ENCODE measurements at places on chromosomes 12 and 14.

DNA sequence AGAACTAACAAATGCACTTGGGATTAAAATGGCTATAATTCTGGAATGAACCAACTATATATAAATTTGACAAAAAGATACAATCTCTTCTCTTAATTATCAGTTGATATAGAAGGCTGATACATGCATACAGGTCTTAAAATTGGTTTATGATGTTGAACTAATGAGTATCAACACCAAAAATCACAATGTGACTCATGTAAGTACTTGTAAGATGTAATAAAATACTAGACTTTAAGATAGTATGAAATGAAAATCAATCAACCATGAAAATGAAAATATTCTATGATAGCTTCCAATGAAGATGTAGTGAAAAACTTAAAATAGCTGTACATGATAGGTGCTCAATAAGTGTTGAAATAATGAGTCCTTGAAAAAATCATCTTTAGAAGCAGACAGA, 116.6 kb upstream of the SOX5 start:
- DNase-seq, result no peak

- DNase-seq, result no peak
These were observed 91.3 kb downstream of the KCNA5 start for GRCh38 chr12:5134861-5135525.

GRCh38 chr12:24895612-24896011, 53.3 kb downstream of the BCAT1 start:
- no peak for DNase-seq

- no peak for DNase-seq
These were observed 1069.1 kb downstream of the SLC6A15 start for GRCh38 chr12:83843541-83843940.

DNA sequence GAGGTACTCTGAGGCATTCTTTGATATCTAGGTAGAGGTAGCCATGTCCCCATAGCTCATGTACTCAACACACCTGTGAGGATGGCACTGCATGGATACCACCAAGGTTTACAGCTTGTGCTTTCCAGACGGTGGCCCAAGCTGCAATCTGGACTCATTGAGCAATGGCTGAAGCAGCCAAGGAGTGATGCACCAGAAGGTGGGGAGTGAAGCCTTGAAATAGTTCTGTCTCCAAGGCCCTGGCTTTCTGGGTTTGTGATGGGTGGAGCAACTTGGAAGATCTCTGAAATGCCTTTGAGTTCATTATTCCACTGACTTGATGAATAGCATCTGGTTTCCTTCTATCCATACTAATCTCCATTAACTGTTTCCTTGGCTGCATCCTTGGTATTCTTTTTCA, 290.0 kb upstream of the NOVA1 start:
- DNase-seq, result no peak

GRCh38 chr12:18429366-18429765, 168.0 kb downstream of the PIK3C2G start:
- no peak for DNase-seq

GRCh38 chr12:28770322-28770721, 378.8 kb upstream of the FAR2 start:
- DNase-seq, result no peak

- peak; percentile 8 for DNase-seq
These were observed 106.2 kb upstream of the MAX start for GRCh38 chr14:65208548-65208947.

- DNase-seq, result no peak
These were observed 77.8 kb upstream of the BTG1 start for GRCh38 chr12:92223481-92223880.

DNA sequence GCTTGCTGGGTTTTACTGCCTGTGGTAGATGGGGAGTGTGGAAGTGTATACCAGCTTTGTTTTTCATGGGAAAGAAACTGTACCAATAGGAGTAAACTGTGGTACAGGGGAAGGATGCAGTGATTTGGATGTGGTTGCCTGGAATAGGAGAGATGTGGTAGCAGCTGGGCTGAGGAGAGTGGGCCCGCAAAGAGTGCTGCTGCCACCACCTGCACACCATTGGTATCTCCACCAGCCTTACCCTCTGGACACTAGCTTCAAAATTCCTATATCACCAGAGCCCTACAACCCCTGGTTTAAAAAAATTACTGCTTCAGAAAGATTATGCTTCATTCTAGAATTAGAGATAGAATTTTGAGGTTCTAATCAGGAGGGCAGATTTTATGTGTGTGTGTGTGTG, 53.6 kb downstream of the AKAP6 start:
- DNase-seq, result peak; percentile 32

DNA sequence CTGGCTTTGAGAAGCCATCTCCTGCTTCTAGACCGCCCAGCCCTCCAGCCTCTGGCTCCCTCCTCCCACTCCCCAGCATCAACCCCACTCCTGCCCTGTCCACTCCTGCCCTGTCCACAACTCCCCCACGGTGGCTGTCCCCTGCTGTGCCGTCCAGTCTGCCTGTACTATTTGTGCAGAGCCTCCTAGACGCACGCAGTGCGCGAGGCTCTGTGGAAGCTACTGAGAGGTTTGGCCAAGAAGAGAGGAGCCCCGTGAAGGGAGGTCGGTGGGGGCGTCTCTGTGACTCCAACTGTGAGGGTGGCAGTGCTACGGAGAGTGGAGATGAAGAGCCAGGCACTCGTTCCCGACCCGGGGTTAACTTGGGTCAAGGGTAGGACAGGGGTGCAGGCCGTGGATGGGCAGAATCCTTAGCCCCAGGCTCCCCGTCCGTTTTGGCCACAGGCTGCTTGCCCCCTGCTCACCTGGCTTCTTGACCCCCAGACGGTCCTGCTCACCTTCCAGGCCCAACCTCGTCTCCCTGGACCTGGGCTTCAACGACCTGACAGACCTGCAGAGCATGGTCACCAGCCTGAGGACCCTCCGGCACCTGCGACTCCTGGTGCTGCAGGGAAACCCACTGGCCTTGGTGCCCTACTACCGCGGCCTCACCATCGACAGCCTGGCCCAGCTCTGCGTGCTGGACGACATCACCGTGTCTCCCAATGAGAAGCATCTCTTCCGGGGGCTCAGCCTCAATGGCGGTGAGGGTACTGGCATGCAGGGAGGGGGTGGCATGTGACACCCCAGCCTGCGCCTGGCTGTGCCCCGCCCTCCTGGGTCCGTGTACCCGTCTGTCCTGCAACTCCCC, 6.9 kb downstream of the LRRC43 start:
- no peak for DNase-seq

- DNase-seq, result no peak
These were observed 5.9 kb downstream of the DGLUCY start for GRCh38 chr14:91119556-91120311.

- DNase-seq, result no peak
These were observed 3.9 kb upstream of the GALNT9 start for GRCh38 chr12:132333273-132333672.

DNA sequence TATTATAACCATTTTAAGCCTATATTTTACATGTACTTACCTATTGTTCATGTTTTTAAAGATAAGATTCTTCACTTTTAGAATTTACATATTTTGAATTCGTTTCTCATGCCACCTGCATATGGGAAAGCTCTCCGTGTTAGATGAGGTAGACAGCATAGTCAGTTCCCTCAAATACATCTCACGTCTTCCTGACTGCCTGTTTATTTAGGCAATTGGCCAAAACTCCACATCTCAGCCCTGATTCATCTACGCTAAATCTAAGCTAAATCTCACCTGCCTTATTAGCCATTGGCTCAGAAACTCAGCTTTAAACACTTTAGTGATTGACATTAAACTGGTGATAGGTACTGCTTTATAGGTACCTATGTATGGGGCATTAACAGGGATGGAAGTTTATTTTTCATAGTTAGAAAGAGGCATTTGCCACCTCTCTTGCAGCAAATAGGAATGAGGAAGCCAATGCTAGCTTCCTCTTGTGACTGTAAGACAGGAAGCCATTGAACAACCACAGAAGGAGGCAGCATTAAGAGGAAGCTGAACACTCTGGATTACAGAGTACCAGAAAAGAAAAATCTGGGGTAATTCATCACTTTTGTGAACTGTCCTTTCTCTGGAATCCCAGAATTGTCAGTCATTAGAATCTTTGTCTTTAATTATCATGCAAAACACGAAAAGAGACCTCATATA, 111.9 kb downstream of the LRFN5 start:
- DNase-seq, result no peak

GRCh38 chr12:132176920-132177551, 32.8 kb downstream of the NOC4L start:
- no peak for DNase-seq

DNA sequence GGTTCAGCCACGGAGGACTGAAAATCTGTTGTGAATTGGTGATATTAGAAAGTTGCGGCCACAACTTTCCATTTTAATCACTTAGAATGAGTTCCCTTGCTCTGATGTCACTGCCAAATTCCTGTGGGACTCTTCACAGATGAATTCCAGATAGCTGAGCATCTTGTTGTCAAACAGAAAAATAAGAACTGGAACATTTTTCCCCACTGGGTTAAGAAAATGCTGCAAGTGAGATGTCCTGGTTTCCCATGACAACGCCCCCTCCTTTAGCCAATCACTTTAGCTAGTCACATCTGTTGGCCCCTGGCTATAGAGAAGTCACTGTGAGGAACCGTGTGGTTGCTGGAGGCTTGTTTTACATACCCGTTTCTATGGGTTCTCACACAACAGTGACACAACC, 135.9 kb downstream of the KTN1 start:
- DNase-seq, result no peak

- peak; percentile 59 for DNase-seq
These were observed 17.4 kb upstream of the CACNA2D4 start for GRCh38 chr12:1935700-1936378.

GRCh38 chr12:47793015-47793681, 20.1 kb downstream of the SLC48A1 start:
- DNase-seq, result no peak

DNA sequence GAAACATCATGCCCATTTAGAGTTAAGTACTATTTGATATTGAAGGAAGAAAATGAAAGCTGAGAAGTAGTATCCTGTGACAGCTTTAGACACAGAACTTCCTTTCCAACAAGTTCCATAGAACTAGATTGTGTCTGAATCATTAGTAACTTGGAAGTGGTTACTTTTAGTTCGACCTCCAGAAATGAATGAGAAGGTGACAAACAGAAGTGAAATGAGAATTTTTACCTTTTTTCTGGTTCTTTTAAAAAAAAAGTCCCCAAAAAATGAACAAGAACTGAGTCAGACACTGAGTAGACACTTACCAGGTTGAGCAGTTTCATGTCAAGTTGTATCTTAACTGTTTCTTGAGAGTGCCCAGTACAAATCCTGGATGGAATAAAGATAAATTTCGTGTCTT, 3.0 kb downstream of the ATP6V0A2 start:
- DNase-seq, result no peak

- no peak for DNase-seq
These were observed 447.0 kb downstream of the SLC16A7 start for GRCh38 chr12:60042835-60043234.

DNA sequence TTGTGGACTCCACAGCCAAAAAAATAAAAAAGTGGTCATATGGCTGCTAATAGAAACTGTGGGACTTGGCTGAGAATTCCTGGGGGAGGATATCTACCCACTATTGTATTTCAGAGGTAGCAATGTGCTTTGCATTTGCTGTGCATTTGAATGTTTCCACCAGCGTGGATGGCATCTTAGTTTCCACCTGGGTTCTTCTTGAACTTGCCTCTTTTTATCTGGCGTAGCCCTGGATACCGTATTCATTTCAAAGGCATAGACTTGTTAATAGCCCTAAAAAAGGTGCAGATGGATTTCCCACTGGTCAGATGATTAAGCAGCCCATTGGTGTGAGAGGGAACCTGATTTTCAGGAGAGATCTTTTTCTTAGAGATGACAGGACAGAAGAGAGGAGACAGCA, 1.9 kb upstream of the MYF5 start:
- DNase-seq, result no peak

GRCh38 chr12:54053003-54053750, 458 bp upstream of the HOXC4 start:
- DNase-seq, result no peak

GRCh38 chr14:78157494-78158437, 12.4 kb upstream of the NRXN3 start:
- DNase-seq, result peak; percentile 8

DNA sequence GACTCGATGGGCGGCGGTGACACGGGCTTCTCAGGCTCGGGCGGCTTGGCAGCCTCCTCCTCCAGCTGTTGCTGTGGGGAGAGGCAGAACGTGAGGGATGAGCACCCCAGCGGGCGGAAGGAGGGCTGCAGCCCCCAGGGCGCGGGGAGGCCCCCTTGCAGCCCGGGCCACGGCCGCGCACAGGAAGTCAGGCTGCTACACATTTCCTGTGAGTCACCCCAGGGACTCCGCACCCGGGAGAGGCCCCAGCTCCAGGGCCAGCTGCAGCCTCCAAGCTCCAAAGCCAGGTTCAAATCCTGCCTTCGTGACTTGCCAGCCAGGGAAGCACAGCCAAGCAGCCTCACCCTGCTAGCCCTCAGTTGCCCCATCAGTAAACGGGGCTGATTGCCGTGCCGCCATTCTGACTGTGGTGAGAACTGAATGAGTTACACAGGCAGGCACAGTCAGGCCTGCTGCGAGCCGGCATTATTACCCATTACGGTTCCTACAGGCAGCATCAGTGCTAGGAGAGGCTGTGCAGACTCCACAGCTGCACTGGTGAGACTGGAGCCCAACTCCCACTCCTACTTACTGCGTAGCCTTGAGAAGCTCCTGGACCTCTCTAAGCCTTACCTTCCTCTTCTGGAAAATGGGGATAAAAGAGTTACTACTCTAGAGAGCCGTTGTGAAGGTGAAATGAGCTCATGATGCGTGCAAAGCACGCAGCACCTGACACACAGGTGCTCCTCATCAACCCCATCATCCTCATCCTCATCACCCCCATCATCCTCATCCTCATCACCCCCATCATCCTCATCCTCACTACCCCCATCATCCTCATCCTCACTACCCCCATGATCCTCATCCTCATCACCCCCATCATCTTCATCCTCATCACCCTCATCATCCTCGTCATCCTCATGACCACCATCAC, 100.9 kb downstream of the NCOR2 start:
- DNase-seq, result no peak

GRCh38 chr12:26461776-26462175, 266.4 kb downstream of the SSPN start:
- no peak for DNase-seq

DNA sequence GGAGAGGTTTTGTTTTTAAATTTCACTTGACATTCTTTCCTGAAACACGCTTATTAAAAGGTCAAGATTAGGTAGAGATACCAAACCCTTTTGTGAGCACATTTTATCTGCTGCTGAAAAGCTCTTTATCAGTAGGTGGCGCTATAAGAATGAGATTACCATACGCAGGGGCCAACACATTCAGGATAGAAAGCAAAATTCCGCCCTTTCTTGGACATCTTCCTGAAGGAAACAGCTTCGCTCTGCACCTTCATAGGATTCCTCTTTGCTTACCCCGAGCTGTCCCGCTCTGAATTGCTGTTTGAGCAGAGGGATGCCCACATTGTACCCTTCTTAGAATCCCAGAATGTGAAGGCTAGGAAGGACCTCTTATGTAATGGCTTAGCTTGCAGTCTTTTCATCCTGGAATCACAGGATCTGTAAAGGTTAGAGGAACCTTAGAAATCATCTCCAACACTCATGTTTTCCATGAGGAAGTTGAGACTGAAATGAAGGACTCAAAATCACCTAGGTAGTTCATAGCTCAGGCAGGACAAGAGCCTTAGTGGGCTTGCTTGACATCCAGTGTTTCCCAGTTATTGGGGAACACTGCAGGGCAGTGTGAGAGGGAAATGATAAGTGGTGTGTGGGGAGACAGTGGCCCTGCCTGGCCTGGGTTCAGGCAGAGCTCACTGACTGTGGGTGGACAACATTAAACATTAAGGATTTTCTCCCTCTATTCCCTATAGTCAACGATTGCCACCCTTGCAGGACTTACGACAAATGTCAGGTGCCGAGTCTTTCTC, 38.7 kb upstream of the CRY1 start:
- peak; percentile 66 for DNase-seq

GRCh38 chr14:102225936-102226335, 79.0 kb downstream of the MOK start:
- no peak for DNase-seq

All from midbrain (tissue), 1 donor.